ENCODE measurements at places on chromosomes 1 and 21.

DNA sequence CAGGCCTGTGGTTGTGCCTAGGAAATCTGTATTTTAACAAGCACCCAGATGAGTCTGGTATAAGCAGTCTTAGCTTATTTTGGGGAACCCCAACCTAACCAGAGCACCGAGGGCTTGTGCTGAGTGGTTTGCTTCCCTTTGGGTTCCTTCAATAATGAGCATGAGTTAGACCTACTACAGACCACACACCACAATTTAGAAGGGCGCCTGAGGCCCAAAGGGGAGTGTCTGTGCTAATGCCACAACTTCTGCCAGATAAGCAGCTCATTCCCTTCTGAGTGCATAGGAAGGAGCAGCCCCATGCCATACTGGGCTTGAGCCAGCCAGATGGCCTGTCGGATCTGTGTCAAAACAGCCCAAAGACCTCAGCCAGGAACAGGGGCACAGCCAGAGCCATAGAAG, 15.4 kb upstream of the LSS start:
- DNase-seq = no peak

DNA sequence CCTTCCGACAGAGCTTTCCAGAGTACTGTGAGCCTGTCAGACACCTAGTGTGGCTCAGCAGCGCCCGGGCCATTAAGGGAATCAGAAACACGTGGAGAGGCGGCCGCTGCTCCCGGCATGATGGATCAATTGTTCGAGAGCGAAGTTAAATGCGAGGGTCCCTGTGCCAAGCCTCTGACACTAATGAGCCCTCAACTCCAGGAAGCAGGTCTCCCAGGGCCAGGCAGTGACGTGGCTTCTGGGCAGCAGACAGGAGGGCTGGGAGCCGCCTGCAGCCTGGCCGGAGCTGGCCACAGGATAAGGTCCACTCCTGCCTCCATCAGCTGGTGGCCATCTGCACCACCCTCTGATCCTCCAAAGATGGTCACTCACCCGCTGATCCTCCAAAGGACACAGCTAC, 67.5 kb upstream of the CLDN14 start:
- DNase-seq = no peak

DNA sequence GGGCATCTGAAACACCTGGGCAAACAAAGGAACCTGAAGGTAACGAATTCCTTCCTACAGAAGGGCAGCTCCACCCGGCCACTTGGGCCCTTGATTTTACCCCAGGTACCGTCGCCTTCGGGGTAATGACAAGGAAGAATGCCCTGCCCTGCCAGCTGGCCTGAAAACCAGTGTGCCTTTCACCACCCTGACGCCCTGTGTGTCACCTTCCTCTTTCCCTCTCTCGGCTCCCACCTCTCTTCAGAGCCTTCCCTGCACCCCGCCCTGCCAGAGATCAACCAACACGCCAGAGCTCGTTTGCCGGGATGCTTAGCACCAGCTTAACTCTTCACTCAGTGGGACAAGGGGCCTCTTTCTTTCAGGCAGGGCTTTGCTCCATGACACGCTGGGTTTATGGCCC, 86.0 kb downstream of the SIM2 start:
- DNase-seq = no peak

DNA sequence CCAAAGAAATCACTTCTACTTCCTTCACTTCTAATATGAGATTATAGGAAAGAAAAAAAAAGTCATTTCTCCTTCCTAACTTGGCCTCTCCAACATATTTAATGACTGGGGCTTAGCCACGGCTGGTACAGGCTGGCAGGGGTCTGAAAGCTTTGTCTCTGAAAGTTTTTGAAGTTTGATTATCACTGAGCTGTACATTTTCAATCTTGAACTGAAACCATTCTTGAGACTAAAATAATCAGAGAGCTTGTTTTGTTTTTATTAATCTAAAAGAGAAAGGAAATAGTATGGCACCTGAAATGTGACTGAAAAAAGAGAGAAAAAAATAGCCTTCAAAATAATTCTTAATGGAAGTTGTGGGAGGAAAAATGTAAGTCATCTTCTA, 3.8 kb upstream of the KRTAP19-8 start:
- DNase-seq = no peak

- DNase-seq = no peak
Observed at GRCh38 chr1:107739651-107740050, 225.3 kb downstream of the VAV3 start.
